ENCODE measurements at places on chromosomes 16 and 17. TPM values are rescaled to one million over a fixed set of nuclear protein-coding genes. Genes with fewer than 3 reads are reported as not detected.

DNA sequence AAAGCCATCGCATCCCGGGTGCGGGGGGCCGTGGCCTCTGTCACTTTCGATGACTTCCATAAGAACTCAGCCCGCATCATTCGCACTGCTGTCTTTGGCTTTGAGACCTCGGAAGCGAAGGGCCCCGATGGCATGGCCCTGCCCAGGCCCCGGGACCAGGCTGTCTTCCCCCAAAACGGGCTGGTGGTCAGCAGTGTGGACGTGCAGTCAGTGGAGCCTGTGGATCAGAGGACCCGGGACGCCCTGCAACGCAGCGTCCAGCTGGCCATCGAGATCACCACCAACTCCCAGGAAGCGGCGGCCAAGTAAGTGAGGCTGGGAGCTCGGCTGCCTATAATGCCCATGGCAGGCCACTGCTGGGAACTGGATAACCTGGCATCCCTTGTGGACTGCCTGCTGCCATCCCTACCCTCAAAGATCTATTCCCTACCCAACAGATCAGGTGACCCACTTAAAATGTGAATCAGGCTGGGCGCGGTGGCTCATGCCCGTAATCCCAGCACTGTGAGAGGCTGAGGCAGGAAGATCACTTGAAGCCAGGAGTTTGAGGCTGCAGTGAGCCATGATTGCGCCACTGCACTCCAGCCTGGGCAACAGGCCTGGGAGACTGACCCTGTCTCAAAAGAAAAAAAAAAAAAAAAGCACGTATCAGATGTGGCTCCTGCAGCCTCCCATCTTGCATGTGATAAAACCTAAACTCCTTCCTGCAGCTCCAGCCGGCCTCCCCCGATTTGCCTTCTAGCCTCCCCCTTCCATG, 18.3 kb downstream of the CDIPT start:
- DNase-seq: no peak

DNA sequence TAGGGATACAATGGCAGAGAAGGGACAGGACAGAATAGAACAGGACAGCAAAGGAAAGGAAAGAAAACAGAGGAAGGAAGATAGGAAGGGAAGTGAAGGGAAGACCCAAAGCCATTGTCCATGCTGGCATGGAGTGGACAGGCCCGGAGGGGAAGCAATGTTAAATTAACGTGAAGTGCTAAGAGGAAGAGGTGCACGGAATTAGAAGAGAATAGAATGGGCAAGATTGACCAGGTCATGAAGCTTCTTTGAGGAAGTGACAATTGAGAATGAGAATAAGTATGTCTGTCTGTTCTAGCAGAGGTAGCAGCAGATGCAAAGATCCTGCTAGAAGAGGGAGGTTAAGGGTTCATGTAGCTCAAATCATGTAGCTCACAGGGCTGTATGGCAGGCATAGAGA, 117.2 kb downstream of the MAF start:
- DNase-seq: no peak

DNA sequence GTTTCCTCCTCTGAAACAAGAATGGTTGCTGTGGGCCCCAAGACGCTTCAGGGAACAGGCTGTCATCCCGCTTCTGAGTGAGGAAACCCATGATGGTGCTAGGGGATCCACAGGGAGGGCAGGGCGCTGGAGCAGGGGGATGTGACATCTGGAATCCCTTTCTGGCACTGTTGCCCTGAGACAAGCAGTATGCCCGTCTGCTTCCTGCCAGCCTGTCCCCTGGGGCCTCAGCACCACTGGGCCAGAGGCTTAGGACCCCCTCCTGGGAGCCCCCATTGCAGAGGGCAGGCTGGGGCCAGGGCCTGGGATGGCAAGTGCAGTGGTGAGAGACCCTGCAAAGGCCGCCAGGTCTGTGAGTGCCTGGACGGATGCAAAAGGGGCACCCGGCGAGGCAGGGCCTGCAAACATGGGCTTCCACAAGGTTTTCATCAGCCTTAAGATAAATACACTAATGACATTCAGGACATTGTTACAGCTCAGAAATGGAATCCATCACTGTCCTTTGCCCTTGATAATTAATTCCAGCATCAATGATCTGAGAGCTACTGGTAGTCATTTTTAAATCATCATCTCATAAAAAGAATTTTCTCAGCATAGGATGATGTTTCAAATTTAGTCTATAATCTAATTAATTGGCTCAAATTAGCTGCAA, 51.6 kb downstream of the PRMT7 start:
- no peak for DNase-seq

- no peak for DNase-seq
Measured at GRCh38 chr16:86831366-86831765, 253.0 kb downstream of the FOXL1 start.

DNA sequence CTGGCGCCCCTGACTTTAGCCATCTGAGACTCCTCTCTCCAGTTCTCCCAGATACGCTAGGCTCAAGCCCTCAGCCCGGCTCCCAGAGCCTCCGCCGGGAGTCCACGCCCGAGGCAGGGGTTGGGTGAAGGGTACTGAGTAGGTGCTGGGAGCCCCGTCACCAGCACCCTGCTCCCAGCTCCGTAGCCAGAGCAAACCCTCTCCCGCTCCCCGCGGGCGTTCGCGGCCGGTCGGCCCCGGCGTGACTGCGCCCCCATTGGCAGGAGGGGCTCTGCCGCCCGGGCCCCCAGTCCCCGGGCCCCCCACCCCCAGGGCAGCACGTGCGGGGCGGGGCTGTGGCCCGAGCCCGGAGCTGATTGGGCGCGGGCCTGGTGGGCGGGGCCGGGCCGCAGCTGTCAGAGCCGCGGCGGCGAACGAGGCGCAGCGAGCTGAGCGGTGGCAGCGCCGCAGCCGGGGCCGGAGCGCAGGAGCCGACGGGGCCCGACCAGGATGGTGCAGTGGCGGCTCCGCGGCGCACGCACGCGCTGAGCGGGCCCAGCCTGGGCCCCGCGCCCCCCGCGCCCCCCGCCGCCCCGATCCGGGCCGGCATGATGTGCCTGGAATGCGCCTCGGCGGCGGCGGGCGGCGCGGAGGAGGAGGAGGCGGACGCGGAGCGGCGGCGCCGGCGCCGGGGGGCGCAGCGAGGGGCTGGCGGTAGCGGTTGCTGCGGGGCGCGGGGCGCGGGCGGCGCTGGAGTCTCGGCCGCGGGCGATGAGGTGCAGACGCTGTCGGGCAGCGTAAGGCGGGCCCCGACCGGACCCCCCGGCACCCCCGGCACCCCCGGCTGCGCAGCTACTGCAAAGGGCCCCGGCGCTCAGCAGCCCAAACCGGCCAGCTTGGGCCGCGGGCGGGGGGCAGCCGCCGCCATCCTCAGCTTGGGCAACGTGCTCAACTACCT, at the start of gene SPNS2:
SPNS2 (plus strand) TSS at position 421 of the 937 bp plus-strand sequence; CDS start at position 588, 167 bp downstream.
- DNase-seq: no peak

DNA sequence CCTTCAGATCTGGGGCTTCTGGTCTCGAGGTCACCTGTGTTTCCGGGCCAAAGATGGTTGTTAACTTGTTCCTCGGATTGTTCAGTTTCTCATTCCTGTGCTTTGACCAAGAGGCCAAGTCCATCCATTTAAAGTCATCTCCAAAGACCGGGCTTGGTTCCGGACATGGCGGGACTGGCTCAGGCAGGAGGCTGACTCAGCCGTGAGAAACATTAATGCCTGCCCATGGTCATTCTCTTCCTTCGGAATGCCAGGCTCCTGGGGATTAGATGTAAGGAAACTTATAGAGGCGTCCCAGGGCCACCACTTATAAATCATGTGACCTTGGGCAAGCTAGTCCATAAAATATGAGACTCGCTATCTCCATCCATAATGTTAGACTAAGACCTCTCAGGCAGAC, 13.6 kb upstream of the NKD1 start:
- DNase-seq: no peak

- no peak for DNase-seq
Measured at GRCh38 chr17:45264430-45264829, 2.5 kb upstream of the SPATA32 start.

GRCh38 chr17:73929860-73930430, 273.5 kb upstream of the RPL38 start:
- DNase-seq: no peak

DNA sequence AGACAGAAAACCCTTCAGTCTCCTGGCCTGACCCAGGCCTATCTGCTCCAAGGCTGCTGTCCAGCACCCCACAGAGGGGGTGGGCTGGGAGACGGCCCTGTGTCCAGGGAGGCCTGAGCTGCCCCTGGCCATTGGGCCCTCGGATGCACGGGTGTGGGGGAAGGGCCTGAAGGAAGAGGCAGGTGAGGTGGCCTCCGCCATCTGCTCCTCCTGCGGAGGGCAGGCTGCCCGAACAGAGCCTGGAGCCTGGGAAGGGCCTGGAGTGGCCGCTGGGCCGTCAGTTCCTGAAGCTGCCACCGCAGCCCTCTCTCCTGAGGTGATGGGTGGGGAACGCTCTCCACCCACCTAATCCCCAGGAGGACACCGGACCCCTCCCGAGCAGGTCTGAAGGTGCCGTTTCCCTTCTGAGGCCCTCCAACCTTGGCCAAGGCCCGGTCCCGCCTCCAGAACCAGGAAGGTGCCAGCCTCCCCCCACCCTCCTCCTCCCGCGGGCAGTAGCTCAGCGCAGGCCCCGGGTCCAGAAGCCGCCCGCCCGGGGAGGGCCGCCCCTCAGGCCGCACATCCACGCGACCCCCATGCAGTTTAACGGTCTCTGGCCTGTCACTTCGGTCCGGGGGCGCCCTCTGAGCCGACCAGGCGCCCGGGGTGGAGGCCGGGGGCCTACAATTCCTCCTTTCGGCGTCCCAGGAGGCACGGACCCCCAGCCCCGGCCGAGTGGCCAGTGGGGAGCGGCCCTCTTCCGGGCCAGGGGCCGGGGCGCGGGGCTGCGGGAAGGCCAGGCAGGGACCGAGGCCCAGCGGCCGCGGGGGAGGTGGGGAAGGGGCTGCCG, 835 bp downstream of the FBXL16 start:
- no peak for DNase-seq

- no peak for DNase-seq
Measured at GRCh38 chr17:32445497-32445896, 1.2 kb downstream of the PSMD11 start.

DNA sequence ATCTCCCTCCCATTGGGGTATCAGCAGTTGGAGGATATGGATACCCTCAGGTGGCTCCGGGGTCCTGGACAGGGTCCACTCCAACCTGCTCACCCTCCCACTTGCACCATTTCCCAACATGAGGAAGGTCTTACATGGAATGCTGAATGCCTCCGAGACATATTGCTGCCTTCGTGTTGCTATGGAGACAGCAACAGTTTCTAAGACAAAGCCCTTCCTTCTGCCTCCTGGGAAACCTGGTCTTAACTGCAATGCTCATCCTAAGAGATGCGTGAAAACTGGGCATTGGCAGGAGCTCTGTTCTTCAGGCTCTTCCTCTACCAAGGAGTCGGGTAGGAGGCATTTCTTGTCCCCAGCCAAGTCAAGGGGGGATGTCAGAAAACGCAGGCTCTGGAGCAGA, 45.2 kb downstream of the ST3GAL2 start:
- DNase-seq: no peak

DNA sequence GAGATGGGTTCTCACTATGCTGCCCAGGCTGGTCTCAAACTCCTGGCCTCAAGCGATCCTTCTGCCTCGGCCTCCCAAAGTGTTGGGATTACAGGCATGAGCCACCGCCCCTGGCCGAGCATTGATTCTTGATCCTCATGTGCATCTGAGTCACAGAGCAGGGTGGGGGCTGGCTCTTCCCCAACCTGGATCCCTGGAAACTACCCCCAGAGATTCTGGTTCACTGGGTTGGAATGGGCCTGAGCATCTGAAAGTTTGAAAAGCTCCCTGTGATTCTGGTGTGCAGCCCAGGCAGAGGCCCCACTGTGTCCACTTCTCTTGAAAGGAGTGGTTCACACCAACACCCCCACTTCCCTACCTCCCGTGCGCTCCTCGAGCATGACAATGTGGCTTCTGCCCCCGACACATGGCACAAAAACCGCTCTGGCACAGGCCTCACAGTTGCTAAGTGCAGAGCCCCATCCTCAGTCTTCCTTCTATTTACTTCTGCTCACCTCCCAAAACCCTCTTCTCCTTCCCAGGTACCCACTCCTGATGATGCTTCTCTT, 4.6 kb downstream of the QPRT start:
- DNase-seq: no peak

DNA sequence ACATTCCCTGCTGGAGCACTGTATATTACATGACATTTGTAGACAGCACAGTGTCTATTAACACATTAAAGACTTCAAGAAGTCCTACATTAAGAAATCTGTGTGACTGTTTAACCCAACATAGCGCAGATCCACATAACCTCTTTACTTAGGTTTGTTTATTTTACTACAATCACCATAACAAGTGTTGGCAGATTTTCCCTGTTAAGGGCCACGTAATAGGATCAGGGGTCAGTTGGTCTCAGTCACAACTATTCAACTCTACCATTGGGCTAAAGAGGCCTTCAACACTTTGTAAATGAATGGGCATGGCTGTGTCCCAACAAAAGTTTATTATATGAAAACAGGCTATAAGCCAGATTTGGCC, 51.3 kb upstream of the ADORA2B start:
- no peak for DNase-seq

DNA sequence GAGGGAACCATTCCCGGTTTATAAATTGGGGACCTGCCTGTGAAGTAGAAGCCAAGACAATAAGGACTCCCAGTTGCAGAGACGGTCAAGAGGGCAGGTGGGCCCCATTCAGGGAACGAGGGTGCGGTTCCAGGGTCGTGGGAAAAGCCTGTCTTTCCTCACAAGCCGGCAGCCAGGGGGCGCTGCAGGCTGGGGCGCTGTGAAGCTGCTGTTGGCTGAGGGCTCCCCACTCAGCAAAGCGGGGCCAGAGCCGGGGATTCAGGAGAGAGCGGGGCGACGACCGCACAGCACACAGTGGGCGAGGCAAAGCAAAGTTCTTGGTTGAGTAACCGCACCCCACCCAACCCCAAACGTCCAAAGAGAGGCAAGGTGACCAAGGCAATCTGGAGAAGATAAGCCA, 24.9 kb downstream of the CDRT15 start:
- DNase-seq: no peak

GRCh38 chr16:4360538-4361021, 9.5 kb upstream of the PAM16 start:
- DNase-seq: no peak

DNA sequence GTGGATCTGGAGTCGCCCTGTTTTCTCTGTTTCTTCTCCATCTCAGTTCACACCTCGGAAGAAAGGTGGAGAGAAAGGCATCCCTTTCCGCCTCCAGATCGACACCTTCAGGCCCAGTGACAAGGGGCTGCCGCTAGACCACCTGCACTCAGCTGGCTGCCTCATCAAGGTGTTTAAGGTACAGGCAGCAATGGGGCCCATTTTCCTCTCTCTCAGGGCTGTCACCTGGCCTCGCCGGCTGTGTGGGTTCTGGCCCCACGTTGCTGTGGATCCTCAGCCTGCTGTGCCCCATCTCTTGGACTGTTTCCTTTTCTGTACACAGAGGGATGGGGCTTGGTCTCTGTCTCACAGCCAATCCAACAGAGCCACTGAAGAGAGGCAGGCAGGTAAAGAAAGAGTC, 17.4 kb upstream of the STAC2 start:
- DNase-seq: no peak

DNA sequence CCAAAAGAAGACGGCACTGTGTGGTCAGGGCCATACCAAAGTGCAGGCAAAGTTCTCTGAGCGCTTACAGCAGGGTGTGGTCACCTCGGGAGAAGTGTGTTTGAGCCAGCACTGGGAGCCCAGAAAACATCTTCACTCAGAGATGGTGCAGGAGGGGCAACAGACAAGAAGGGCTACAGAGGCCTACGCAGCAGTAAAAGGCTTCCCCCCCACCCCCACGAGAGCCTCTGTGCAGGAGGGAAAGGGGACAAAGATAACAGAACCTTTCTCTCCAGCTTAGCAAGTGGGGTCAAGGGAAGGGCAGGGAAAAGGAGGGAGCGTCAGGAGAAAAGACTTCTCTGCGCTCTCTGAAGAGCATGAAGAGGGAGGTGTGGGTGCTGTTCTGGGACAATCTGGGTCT, 2.8 kb downstream of the VAT1 start:
- DNase-seq: no peak

Gene TBC1D3B
- 4.5 TPM for polyA plus RNA-seq

Gene TEKT5
- polyA plus RNA-seq: 0.17 TPM

Gene ASGR1
- 9.2 TPM for polyA plus RNA-seq

Gene C16orf96
- 0.43 TPM for polyA plus RNA-seq

Gene ORC6
- 31.8 TPM for polyA plus RNA-seq

All from left renal cortex interstitium (tissue), 4 donors.